ENCODE measurements at places on chromosomes 13 and 19. TPM values are rescaled to one million over a fixed set of nuclear protein-coding genes. Genes with fewer than 3 reads are reported as not detected.

Gene CDADC1
- total RNA-seq = 1.4 TPM

Gene URAD
- not detected for total RNA-seq

Gene MBD3L3
- total RNA-seq = 1.9 TPM

Gene UBE2L5
- total RNA-seq = not detected

Gene ZNF714
- total RNA-seq = 11.8 TPM

Gene FOXO1
- 24.8 TPM for total RNA-seq

Gene FSD1
- total RNA-seq = 3.4 TPM

Gene MISP3
- total RNA-seq = 0.96 TPM

Gene PSG2
- total RNA-seq = 22.9 TPM

Gene INSL3
- total RNA-seq = not detected

Gene FFAR2
- 0.72 TPM for total RNA-seq

Gene OR7D2
- total RNA-seq = 0.48 TPM

Gene CIRBP
- total RNA-seq = 319 TPM

Gene DPP9
- total RNA-seq = 17.6 TPM

Gene ATP4B
- not detected for total RNA-seq

Gene SLC6A16
- total RNA-seq = 3.6 TPM

Gene C19orf18
- total RNA-seq = not detected

Gene PEAK3
- total RNA-seq = 0.24 TPM

Gene ZNF835
- total RNA-seq = 1.2 TPM

Gene FAM124A
- total RNA-seq = 3.6 TPM

Gene LIPE
- 6.5 TPM for total RNA-seq

Gene KLK11
- 3.9 TPM for total RNA-seq

Gene ADAMTS10
- 64.8 TPM for total RNA-seq

Gene STARD13
- 55.6 TPM for total RNA-seq

Gene GPR183
- total RNA-seq = 7.7 TPM

Gene CEACAM4
- total RNA-seq = not detected

Gene CGB2
- 5.5 TPM for total RNA-seq

Gene EDNRB
- 19.0 TPM for total RNA-seq

Gene TMEM272
- total RNA-seq = not detected
